ENCODE measurements at places on chromosomes 16 and 17. TPM values are rescaled to one million over a fixed set of nuclear protein-coding genes. Genes with fewer than 3 reads are reported as not detected.

OR1F1 gene
- 0.18 TPM for total RNA-seq

ARL5C gene
- total RNA-seq = not detected

TPPP3 gene
- total RNA-seq = 10.6 TPM

LRRC36 gene
- 0.08 TPM for total RNA-seq

MYH2 gene
- total RNA-seq = not detected

FBXL16 gene
- 15.2 TPM for total RNA-seq

MPO gene
- total RNA-seq = not detected

MGAT5B gene
- 20.3 TPM for total RNA-seq

HLF gene
- total RNA-seq = 0.07 TPM

TNFRSF17 gene
- total RNA-seq = not detected

C16orf46 gene
- total RNA-seq = 0.37 TPM

KRT35 gene
- total RNA-seq = not detected

IKZF3 gene
- total RNA-seq = not detected

LAT gene
- total RNA-seq = 2.7 TPM

PABPN1L gene
- total RNA-seq = not detected

AURKB gene
- 146 TPM for total RNA-seq

GGT6 gene
- total RNA-seq = not detected

PYDC1 gene
- not detected for total RNA-seq

ADAD2 gene
- not detected for total RNA-seq

TTYH2 gene
- 1.8 TPM for total RNA-seq

FBXW10 gene
- total RNA-seq = 1.1 TPM

PERCC1 gene
- not detected for total RNA-seq

ZKSCAN2 gene
- 2.0 TPM for total RNA-seq

TEKT5 gene
- not detected for total RNA-seq

ALKBH5 gene
- total RNA-seq = 51.8 TPM

LLGL2 gene
- 34.5 TPM for total RNA-seq

MYL4 gene
- 0.21 TPM for total RNA-seq

GRB7 gene
- total RNA-seq = 6.6 TPM

PAGR1 gene
- 38.1 TPM for total RNA-seq

TMC7 gene
- total RNA-seq = 5.3 TPM

HSD17B2 gene
- total RNA-seq = not detected

LITAFD gene
- total RNA-seq = not detected

RAD51D gene
- 28.6 TPM for total RNA-seq

Data from A549 treated with AZD2906 at 1 μM for 4 hours (cell line).